Stimulated activated CD8-positive, alpha-beta memory T cell treated with anti-CD3 and anti-CD28 coated beads, Interleukin-15, amount 100 ng/mL, for 48 hours (primary cell): ENCODE measurements at places on chromosomes 3 and 15.

DNA sequence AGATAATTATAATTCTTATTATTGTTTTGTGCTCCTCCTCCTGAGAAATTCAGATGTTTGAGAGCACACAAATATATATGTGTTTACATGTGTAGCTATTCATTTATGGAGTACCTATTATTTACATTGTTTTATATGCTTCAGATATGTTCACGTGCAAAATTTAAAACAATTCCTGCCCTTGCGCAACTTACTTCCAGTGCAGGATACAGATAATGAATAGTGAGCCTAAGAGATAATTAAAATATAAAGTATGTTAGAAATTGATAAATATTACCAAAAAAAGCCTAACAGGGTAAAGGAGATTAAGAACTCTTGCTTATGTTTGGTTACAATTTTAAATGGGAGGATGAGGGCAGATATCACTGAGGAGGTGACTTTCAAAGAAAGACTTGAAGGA lies 81.7 kb upstream of the DPH6 start:
- DNase-seq: no peak

- no peak for DNase-seq
Measured at GRCh38 chr3:191848818-191849217, 387.9 kb downstream of the PYDC2 start.

GRCh38 chr3:169173231-169173630 lies 490.3 kb downstream of the MECOM start:
- DNase-seq: no peak

- DNase-seq: no peak
Measured at GRCh38 chr3:176767385-176767784, 429.9 kb downstream of the TBL1XR1 start.

- DNase-seq: no peak
Measured at GRCh38 chr3:38039899-38040261, 872 bp downstream of the DLEC1 start.

DNA sequence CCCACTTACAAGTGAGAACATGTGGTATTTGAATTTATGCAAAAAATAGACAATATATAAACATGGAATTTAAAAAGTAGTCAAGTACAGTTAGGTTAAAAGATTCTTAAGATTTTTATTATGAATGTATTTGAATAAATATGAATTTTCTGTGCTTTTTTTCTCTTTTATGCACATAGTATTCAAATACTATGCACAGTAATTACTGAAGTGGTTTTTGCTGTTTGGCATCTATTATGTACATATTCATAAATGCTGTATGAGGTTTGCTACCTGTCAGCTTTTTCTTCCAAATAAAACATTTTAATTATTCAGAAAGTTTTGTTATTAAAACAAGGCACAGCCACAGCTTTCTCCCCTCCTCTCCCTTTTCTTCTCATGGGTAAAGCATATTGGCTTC lies 1272.7 kb downstream of the NSUN3 start:
- DNase-seq: no peak

- DNase-seq: no peak
Measured at GRCh38 chr3:64290864-64291263, 65.6 kb upstream of the PRICKLE2 start.

DNA sequence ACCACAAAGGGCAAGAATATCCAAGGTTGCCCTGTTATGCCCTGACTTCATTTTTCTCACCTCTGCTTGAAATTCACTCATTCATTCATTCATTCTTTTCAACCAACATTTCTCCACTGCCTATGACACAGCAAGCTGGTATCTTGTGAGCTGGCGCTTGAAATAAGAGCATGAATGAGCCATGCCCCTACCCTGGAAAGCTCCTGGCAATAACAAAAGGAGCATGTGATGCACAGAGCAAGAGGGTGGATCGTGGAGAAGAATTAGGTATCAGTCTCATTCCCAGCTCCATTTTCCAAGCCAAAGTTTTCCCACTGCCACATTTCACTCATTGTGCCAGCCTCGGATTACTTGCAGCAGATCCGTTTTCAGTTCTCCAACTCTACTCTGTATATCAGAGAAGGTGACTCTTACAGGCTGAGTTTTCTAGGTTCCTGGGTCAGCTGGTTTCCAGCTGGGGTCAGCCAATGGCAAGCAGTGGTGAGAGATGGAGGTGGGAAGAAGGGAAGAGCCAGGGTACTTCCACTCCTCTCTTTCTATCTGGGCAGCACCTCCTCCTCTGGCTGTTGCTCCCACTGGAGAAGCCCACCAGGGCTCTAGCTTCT lies 144.8 kb downstream of the SUCLG2 start:
- no peak for DNase-seq

GRCh38 chr3:179147514-179147872 lies 664 bp upstream of the PIK3CA start:
- peak; percentile 64 for DNase-seq

- DNase-seq: no peak
Measured at GRCh38 chr3:192916371-192917027, 1.2 kb downstream of the MB21D2 start.

- no peak for DNase-seq
Measured at GRCh38 chr15:60486742-60487141, 7.8 kb upstream of the ICE2 start.

DNA sequence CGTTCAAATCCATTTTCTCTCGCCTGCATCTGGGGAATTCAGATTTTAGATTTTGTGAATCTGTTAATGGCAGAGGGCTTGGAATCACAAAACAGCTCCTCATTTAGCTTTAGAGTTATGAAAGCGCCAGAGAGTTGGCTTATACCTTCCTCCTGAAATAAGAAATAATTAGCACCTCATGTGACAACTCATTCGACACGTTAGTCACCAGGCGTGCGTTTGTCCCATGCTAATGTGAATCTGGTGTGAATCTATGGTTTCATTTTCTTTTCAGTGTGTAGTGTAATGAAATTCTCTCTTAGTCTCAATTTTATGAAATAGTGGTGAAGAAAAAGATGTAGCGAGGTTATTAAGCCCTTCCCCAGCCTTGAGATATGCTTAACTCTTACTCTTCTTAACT lies 89.4 kb downstream of the EDEM1 start:
- DNase-seq: no peak

GRCh38 chr3:82707035-82707434 lies 945.6 kb upstream of the GBE1 start:
- no peak for DNase-seq

DNA sequence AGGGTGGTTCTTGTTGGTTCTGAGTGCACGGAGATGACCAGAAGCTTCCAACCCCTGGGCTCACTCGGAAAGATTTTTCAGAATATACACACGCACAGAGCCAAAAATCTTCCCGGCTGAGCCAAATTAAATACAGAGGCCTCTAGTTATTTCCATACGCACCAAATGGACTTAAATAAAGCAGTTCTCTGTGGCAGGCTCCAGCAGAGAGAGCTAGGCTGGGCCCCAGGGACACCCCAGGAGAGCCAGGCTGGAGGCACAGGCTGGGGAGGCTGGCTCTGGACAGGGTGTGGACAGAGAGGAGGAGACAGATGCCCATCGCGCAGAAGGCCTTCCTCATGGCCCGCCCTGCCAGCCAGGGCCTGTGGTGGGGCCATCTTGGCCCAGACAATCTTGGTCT lies 115.9 kb downstream of the IQSEC1 start:
- DNase-seq: no peak

DNA sequence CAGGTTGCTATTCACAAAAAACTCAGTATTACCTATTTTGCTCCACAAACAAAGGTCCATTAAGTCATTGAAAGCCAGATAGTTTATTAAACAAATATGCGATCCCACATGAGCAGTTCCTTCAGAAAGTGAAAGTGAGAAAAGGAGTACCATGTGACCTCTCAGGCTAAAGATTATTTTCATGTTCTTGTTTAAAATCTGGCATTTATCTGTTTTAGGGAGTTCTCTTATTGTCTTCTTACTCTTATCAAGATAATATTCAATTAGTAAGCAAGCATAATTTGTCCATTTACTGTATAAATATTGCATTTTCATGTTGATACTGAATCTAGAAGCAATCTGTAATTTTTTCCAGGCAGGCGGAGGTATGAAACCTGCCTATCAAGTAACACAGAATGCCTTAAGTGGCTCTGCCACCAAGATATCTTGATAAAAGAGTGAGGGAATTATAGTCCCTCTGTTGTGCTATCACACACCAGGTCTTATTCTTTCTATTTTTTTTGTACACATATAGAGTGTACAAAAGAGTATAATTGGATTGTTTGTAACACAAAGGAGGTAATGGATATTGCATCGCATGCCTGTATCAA lies 20.1 kb upstream of the PLSCR5 start:
- no peak for DNase-seq

DNA sequence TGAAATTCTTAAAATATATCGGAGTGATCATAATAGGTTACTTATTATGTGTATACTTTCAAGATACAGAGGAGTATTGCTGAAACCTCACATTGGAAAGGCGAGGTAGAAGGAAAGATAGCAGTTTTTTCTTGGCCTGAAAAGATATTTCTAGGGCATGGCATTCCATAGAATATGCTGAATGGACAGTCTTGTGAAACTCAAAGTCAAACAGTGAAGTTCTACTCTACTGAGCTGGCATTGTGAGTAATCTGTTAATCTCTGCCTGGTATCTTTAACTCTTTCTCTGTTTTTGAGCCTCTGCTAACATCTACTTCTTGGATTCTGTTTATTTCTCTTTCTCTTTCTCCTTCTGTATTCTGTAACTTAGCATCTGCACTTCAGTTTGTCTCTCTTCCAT lies 176.3 kb upstream of the ZBTB20 start:
- DNase-seq: no peak

- DNase-seq: no peak
Measured at GRCh38 chr15:55250941-55251340, 38.7 kb downstream of the RAB27A start.

DNA sequence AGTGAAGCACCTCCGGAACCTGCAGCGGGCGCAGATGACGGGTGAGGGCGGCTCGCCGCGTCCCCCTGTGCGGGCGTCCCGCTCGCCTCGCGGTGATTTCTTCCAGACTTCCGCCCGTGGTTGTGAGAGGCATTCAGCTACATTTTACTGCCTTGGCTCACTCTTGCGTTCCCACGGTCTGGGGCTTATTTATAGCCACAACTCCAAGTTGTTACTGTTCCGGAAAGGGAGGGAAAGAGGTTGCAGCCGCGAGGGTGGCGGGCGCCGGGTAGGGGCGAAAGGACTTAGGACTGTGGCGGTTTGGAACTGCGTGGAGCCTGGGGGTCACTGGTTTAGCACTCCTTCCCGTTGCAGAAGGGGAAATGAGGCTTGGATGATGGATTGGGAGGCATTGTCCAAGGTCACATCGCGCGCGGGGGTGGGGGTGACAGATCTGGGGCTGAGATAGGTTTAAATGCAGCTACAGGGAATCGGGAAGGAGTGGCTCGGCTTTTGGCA lies 1.1 kb downstream of the HES1 start:
- DNase-seq: no peak

GRCh38 chr3:57163751-57164150 lies 1.4 kb downstream of the IL17RD start:
- no peak for DNase-seq

- no peak for DNase-seq
Measured at GRCh38 chr3:36058404-36059030, 321.8 kb upstream of the STAC start.

DNA sequence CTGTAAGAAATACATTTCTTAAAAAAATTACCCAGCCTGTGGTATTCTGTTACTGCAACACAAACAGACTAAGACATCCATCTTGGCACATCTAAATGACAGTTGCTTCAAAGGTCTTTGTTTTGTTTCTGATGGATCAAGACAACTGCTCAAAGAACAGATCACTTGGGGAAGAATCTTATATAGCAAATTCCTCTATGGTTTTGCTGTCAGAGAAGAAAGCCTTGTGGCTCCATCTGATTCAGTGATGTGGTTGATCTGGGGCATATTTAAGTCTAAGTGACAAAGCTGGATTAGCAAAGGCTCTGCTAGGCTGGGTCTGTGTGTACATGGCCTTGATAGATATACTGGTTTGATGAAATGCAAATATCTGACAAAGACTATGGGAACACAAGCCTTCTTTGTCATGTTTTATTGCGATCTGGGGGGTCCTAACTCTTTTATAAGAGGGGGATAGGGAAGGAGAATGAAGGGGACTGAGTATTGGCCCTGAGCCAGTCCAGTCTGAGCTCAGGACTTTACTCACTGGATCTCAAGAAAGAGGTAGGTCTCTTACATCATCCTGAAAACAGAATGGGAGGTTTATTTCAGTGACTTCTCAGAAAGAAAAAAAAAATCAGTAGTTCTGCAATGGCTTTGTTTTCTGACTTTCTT lies 14.3 kb upstream of the LIMD1 start:
- no peak for DNase-seq

DNA sequence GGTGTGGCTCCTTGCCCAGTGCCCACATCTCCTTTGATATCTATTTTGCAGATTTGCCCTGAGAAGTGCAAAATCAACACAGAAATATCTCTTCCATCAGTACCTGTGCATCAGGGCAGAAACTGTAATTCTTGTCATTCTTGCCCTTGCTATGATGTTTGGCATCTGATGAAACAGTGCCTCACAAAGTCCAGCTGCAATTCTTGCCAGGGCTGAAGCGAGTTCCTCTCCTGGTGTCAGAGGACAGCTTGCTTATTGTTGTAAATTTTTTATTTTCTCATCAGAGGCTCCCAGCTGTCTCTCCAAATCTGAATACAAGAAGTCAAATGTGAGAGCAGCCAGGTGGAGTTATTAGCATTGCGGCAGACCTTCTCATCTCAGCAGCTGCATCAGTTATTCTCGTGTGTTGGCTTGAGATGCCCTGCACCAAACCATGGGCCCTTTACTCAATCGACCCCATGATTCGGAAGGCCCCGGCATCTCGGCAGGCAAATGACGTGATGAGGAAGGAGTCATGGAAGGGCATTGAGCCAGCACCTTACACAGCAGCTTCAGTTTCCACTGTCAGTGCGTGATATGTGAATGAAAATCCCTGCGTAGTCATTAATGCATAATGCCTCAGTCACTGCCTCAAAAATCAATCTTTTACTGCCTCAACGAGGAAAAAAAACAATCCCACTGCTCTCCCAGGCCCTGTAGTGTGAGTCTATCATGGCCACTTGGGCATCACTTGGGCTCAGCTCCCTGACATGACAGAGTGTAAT lies 93.4 kb downstream of the CCNL1 start:
- no peak for DNase-seq

DNA sequence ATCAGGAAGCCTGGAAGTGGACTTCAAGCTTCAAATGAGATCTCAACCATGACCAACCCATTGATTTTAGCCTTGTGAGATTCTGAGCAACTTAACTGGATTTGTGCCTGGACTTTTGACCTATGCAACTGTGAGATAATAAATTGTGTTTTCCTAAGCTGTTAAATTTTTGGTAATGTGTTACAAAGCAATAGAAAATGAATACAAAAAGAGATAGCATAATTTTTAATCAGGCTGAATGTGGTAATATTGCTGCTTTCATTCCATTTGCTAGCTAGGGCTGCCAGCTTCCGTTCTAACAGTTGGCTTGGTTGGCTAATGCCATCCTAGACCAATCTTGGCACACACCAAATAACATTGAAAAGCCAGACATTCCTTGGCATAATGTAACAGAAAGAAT lies 12.2 kb downstream of the PROS1 start:
- DNase-seq: no peak

DNA sequence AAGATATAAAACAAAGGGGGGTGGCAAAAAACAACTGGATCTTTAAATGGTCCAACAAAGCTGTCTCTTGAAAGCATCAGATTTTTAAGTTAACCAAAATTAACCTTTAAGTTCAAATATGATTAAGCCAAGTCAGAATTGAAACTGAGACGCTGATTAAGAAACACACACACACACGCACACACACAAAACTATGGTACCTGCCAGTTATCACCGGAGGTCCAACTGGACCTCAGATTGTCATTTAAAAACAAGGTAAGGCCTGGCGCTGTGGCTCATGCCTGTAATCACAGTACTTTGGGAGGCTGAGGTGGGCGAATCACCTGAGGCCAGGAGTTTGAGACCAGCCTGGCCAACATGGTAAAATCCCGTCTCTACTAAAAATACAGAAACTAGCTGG lies 10.4 kb downstream of the ARF4 start:
- no peak for DNase-seq
